Renal cortical epithelial cell (primary cell): ENCODE measurements at places on chromosomes 3 and 15. TPM values are rescaled to one million over a fixed set of nuclear protein-coding genes. Genes with fewer than 3 reads are reported as not detected.

TMEM212 gene
- total RNA-seq, result not detected in 2 replicates

- no peak for DNase-seq
These were observed 11.9 kb upstream of the PARL start for GRCh38 chr3:183896610-183897009.

DNA sequence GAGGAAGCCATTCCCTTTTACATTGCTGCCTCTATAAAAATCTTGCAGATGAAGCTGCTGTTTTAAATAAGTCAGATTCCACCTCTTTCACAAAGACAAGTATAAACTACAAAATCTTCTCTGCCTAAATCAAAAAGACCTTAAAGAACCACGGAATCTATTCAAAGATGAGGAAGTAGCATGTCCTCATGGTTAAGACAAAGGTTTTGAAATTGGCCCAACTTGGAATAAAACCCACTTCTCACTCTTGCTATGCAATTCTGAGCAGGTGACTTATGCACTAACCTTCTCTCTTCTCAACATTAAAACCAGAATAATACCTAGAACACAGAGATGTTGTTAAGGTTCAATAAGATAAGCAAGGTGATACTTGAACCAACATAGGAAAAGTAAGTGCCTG, 97.6 kb downstream of the FOXP1 start:
- no peak for DNase-seq

SNX22 gene
- 0.17 and 0.70 TPM in 2 replicates for total RNA-seq

GRCh38 chr15:100114100-100114499, 227.7 kb downstream of the ADAMTS17 start:
- DNase-seq, result no peak

DNA sequence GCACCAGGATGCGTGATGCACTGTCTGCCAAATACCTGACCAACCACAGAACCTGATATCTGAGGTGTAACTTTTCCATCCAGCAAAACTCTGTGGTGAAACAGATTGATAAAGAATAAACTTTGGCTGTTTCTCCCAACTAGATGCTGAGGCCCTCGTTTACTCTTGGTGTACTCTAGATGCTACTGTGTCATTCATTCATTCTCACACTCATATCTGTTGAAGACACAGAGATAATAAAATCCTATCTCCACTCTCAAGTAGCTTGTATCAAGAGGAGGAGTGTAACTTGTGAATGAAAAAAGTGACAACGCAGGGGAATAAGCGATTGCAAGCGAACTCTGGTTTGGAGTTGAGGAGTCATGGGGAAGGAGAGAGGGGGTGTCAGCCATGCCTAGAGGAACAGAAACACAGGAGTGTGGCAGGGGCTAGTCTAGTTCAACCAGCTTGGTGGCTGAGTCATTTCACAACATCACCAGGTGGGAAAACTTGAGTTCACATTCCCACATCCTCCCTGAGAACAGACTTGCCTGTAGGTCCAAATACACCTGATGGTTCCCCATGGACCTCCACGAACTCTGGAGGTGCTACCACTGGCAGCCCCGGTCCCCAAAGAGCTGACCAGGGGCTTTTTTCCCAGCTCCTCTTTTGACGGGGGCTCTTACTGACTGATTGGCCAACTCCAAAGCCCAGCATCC, 73.3 kb upstream of the SNRK start:
- DNase-seq, result peak; percentile 88

GRCh38 chr15:40280260-40281056, 2.4 kb downstream of the ANKRD63 start:
- no peak for DNase-seq

DNA sequence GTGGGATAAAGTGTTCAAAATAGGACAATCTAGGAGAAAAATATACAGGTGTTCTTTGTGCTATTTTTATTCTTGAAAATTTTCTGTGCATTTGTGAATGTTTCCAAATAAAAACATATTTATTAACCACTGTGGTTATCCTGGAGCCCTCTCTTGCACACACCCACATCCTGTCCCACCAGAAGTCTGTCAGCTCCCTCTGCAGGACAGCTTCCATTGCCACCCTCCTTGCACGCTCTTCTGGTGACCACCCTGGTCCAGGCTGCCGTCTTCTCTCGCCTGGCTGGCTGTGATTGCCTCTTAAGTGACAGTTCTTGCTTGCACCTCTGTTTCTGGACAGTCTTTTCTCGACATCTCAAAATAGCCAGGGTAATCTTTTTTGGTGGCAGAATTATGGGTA, 394.0 kb downstream of the LRTM1 start:
- DNase-seq, result no peak

TERC gene
- 16.7 and 685 TPM in 2 replicates for total RNA-seq

DNA sequence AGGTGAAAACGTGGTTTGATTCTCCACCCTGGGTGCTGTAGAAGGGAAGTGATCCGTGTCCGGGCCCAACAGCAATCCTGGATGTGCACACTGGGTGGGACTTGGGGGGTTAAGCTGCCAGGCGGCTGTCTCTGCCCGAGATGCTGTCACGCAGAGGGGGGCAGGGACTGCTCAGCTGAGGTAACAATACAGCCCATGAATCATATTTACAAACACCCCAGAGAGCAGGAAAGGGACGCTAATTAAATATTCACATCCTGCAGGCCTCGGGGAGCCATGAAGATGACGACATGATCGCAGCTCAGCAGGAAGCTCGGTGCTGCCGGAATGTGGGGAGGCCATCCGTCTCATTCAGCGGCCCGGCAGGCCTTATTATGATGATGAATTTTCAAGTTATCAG, 17.9 kb upstream of the CRABP1 start:
- DNase-seq, result no peak

DNA sequence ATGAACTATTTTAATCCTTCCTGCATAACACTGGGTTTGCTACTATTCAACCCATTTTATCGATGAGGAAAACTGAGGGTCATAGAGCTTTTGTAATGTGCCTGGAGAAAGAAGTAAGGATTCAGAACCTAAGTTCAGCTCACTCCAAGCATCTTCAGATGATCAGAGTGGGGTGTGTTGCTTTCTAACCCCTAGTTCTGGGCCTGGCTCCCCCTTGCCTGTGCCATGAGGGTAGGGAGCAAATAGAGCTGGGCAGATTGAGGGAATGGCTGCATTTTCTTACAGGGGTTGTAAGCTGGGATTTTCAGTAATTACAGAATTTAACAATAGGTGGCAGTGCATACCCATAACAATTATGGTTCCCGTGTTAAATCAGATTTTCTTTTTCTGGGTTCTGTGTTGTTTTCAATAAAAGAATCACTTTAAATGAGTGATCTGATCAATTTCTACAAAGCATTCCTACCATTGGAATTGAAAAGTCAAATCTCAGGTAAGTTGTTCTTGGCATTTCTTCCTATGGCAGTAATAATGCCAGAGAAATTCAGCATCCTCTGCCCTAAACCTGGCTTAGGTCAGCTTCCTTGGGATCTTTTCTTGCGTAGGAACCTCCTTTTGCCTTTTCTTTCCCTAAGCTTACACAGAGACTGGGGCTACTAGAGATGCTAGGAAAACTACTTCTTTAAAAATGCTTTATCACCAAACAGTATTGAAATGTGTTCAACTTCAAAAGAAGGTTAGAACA, 103.8 kb upstream of the IL12A start:
- peak; percentile 58 for DNase-seq

- no peak for DNase-seq
These were observed 156.0 kb upstream of the MCTP2 start for GRCh38 chr15:94075349-94075748.

DNA sequence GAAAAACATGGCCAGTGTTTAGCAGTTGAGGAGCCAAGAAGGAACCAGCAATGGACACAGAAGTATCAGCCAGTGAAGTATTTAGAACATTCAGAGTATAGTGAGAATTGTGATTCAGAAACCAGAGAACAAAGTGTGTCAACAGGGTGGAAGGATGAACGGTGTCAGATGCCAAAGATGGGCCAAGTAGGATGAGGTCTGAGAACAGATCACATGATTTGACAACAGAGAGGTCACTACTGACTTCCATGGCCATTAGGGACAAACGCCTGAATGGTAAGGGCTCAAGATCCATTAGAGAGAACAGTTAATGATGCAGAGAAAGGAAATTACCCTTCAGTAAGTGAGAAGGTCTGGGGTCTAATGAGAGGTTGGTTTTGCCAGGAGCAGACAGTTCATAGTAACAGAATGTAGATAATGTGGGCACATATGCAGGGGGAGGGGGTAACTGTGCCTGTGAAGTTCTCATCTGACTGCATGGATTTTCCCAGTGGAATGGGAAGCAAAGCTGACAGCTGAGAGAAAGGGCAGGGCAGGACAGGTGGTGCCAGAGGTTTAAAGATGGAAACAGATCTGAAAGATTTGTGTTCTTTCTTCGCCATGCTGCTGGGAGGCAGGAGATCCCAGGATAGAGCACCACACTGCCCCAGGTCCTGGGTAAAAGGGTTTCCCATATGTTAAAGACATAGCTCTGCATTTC, 4.8 kb upstream of the ACAD9 start:
- no peak for DNase-seq

DNA sequence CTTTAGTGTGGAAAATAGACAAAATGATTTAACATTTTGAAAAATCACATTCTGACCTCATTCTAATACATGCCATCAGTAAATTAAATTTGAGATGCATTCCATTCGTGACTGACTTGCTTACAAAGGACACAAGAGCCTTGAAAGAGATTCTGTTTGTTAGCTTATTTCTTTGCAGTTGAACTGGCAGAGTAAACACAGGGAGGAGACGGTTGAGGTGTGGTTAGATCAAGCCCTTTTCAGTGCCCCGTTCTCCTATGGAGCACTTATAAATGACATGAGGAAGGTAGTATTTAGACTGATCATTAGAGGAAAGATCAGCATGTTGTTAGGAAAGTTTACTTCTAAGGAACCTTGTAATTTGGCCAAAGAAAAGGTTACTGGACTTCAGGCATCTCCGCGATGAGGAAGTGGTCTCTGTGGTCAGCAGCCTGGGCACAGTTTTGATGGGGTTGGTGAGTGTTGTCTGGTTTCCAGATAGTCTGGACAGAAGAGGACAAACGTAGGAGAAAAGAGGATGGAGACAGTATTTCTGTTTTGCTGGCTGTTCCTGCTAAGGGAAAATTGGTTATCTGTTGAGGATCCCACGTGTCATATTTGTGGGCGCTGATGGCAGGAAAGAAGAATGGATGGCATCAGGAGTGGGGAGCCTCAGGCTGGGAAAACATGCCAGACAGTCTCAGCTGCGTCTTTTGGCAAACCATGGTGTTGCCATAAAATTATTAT, 328.9 kb upstream of the TBL1XR1 start:
- DNase-seq, result peak; percentile 50

- no peak for DNase-seq
These were observed 5.8 kb downstream of the GPR62 start for GRCh38 chr3:51961011-51961410.

- DNase-seq, result no peak
These were observed 987.0 kb downstream of the NSUN3 start for GRCh38 chr3:95049841-95050240.

DNA sequence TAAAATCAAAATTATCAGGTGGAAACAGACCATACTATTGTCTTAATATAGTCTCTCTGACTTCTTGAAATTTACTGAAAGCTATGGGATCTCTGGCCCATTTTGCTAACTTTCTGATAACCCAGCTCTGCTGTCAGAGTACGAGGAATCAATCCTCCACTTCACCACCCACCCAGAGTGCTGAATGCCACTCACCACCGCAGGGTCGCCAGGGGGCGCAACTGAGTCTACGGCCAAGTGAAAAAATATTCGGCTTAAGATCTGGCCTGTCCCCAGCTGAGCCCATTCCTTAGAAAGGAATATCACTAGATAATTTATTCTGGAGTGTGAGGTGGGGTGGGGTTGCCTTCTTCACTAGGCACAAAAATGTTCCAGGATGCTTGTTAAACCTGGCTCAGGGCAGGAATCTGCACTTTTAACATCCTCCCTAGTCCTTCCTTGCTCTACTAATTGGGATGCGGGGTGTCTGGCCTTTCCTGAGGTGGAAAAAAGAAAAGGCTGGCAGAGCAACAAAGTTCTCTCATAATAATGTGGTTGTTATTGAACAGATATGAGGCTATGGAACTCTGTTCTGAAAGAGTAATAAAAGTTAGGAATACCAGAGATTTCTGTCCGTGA, 520.6 kb downstream of the MFSD1 start:
- peak; percentile 1 for DNase-seq

GRCh38 chr3:37810848-37811247, 50.8 kb upstream of the CTDSPL start:
- DNase-seq, result no peak

REC114 gene
- total RNA-seq, result not detected in 2 replicates

DNA sequence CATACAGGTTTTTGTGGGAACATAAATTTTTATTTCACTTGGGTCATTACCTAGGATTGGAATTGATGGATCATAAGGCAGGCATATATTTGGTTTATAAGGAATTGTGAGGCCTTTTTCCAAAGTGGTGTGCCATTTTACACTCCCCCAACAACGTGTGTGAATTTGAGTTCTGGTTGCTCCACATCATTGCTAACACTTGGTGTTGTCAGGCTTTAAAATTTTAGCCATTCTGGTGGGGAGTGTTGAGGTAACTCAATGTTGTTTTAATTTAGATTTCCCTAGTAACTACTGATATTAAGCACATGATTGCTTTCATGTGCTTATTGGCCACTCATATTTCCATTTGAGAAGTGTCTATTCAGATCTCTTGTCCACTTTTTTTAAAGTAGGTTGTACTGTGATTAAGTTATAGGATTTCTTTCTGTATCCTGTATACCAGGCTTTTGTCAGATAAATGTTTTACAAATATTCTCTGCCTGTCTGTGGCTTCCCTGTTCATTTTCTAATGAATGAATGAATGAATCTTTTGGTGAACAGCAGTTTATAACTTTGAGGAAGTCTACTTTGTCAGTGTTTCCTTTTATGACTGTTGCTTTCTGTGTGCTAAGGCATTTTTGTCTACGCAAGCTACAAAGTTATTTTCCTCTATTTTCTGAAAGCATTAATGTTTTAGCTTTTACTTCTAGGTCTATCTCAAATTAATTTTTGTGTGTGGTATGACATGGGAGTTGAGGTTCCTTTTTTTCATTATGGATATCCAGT, 17.9 kb upstream of the NR2C2 start:
- no peak for DNase-seq

GRCh38 chr3:29181872-29182271, 99.0 kb upstream of the RBMS3 start:
- no peak for DNase-seq

- peak; percentile 75 for DNase-seq
These were observed 40.9 kb upstream of the LDHAL6B start for GRCh38 chr15:59165726-59166125.

- no peak for DNase-seq
These were observed 15.0 kb downstream of the LRRK1 start for GRCh38 chr15:100934166-100934565.

DNA sequence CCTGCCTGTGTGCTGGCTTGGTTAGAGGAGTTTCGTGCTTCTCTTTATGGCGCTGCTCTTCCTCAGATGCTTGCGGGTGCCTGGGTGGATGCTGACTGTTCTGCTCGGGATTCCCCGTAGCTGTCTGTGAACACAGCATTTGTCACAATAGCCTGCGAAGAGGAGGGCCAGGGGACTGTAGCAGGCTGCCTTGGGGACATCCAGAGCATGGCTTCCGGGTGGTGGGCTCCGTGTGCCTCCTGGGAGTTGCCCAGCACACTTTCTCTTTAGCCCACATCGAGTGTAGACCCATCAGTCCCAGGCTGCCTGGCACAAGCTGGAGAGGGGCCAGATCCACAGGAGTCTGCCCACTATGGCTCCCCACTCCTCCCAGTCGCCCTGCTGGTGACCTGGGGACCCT, 22.4 kb downstream of the LRRK1 start:
- DNase-seq, result no peak

MCF2L2 gene
- total RNA-seq, result 0.25 and 2.1 TPM in 2 replicates
